Right ventricle myocardium superior (tissue), 1 donor: ENCODE measurements at places on chromosomes 2 and 18. TPM values are rescaled to one million over a fixed set of nuclear protein-coding genes. Genes with fewer than 3 reads are reported as not detected.
A peak's percentile ranks its signal among the peaks of the same experiment; 100 is the strongest.

The CXCR1 gene
- 0.54 TPM for total RNA-seq

The UGT1A8 gene
- total RNA-seq: not detected

The TUBA4B gene
- not detected for total RNA-seq

The LOXL3 gene
- total RNA-seq: 3.6 TPM

The MOGAT1 gene
- total RNA-seq: 0.65 TPM

The LTBP1 gene
- total RNA-seq: 79.9 TPM

DNA sequence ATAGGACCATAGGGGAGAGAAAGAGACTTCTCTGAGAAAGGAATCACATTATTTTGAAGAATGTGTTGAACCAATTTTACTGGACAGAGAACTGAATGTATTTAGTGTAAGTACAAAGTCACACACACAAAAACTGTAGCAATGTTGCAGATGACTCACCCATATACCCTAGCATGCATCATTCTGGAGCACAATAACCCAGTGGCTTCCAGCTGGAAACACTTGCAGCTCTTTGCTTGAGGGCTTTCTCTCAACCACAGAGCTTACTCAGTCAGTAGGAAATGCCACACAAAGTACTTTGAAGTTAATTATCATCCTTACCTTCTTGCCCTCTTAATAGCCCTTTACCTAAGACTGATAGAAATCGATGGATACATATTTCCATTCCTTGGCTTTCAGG lies 760.0 kb upstream of the FSHR start:
- DNase-seq: no peak

DNA sequence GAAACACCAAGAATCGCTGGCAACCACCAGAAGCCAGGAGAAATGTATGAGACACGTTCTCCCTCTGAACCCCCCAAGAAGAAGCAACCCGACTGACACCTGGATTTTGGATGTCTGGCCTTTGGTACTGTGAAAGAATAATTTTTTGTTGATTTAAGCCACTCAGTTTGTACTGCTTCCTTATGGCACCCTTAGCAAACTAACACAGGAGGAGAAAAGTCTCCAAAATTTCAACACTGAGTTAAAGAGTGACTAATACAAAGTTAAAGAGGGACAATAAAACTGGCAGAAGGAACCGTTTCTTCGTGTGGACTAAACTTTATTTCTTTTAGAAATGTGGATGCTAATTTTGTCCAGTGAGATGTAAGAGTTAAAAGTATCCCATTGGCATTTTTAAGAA lies 660.9 kb upstream of the LINC00305 start:
- DNase-seq: no peak

DNA sequence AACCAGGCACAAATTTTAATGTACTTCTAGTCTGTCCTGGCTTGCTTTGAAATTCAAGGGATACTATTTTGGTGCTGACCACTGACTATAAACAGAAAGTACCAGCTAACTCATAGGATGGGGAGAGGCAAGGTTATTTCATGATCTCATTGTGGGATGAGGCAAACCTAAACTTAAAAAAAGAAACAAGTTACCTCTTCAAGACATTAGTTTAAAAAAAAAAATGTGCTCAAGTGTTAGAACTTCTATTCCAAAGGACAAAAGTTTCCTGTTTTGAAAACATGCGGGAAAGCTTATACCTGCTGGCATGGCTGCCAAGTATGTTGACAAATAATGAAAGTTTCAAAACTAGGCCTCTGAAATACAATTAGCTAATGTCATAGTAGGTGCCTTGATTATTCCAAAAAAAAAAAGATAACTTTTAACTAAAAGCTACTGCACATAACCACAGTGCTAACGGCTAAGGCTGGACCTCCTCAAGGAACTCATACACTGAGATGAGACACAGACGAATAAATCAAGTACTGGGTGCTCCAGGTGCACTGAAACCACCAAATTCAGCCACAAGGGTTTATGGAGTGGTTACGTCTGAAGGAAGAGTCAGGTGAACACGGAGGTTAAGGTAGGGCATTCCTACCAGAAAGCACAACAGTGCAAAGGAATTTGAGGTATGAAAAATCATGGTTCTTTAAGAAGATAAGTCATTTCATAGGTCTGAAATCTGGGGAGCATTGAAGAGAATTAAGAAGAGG lies 38.1 kb downstream of the TMEM131 start:
- no peak for DNase-seq

DNA sequence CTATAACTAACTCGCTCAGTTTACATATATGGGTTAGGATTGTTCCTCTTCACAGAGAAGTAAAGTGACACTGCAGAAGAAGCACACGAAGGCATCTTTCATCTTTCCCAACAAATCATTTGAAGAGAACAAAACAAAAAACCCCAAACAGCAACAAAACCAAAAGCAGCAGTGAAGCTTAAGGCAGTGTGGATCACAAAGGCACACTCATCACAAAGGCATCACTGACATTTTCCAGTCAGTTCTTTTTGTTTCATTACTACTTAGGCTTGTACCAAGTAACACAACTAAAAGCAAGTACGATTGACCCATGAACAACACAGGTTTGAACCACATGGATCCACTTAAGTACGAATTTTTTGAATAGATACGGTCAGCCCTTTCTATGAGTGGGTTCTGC lies 75.7 kb downstream of the RNF152 start:
- no peak for DNase-seq

DNA sequence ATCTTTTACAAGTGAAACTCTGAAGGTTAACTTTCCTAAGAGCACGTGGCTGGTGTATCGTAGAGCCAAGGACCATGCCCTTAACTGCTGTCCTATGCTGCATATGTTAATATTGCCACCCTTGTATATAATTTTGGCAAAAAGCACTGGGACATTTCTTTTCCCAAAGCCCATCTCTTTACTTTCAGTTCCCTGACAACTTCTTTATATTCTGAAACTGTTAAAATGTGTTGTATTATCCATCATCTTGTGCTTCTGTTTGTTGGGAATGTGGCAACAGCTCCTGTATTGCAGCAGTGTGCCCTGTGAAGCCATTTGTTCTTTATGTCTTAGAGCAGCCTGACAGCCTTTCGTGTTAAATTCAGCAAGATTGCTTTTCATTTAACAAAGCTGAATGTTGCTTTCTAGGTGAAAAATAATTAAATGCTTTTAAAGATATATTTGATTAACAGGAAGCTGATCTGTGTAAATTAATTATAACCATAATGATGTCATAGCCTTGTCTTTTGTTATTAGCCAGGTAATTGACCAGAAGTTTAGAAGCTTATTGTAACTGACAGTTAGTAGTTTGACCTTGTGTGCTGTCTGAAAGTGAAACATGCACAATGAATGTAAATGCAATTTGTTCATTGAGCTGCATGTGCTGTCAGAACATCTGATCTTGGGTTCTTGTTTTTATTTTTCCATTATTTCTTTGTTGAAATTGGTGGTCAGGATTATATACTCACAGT lies 9.7 kb downstream of the RHBDD1 start:
- DNase-seq: no peak

DNA sequence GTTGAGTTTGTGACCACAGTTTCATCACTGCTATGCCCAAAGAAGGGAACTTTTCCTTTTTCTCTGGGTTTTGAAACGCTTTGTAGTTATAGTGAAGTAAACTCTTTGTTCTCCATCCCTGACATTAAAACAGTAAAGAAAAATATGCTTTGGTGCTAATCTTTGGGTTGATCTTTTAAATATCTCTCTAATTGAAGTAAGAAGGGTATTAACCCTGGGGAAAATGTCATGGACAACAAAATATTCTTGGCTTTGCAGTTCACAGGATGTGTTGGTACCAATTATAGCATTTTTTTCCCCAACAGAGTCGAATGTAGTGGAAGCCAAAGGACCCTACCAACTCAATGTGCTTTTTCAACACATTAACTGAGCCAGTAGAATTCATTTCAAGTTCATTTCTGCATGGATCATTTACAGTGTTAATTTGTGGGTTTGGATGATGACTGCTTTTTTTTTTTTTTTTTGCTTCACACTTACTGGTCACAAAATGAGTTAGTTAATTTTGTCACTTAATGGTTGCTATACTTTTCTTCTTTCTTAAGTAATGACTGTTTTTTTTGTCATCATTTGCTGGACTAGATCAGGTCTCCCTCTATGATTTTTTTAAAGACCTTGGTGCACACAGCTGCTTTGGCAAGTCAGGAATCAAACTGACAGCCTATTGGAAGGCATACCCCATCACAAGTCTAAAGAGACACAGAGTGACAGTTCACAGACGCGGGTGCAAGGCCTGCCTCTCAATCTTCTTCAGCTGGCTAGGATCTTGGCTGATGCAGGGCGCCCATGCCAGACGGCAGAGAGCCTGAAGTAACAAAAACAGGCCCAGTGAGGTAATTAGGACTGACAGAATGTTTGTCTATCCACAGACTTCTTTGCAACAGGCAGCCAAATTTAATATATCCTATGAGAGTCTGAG lies 98.8 kb upstream of the MMADHC start:
- no peak for DNase-seq

DNA sequence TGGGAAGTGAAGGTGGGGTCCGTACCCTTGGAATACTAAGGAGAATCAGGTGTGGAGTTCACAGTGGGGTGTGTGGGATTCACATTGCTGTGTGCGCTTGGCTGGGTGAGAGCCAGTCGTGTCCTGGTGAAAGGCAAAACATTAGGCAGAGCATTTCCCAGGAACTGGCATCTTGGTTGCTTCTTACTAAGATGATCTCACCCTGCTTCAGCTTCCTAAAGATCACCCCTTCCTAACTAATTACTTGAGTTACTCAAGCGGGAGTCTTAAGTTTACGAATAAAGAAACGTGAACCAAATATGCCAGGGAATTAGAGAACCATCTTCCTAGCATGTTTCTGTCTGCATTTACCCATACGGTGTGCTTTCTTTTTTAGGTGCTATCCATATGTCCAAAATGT lies 122.9 kb downstream of the NCK2 start:
- no peak for DNase-seq

- no peak for DNase-seq
These were observed 150.7 kb downstream of the RAB3GAP1 start for GRCh38 chr2:135202751-135203150.

DNA sequence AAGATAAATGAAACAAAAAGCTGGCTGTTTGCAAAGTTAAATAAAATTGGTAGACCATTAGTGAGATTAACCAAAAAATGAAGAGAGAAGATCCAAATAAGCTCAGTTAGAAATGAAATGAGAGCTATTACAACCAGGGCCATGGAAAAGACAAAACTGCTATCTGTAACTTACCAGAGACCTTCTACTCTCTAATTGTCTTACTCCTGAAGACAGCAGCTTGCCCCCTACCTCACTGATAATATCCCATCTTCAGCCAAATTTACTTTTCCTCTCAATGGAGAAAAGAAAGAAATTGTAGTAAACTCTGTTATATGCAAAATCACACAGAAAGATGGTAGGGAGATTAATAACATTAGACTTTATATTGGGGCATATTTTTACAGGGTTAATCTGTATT lies 178.2 kb downstream of the LCLAT1 start:
- DNase-seq: no peak

GRCh38 chr2:11385216-11385615 lies 40.8 kb upstream of the ROCK2 start:
- no peak for DNase-seq

- no peak for DNase-seq
These were observed 51.9 kb upstream of the ZEB2 start for GRCh38 chr2:144571770-144572169.

GRCh38 chr2:144529841-144530240 lies 9.9 kb upstream of the ZEB2 start:
- DNase-seq: peak; percentile 28

DNA sequence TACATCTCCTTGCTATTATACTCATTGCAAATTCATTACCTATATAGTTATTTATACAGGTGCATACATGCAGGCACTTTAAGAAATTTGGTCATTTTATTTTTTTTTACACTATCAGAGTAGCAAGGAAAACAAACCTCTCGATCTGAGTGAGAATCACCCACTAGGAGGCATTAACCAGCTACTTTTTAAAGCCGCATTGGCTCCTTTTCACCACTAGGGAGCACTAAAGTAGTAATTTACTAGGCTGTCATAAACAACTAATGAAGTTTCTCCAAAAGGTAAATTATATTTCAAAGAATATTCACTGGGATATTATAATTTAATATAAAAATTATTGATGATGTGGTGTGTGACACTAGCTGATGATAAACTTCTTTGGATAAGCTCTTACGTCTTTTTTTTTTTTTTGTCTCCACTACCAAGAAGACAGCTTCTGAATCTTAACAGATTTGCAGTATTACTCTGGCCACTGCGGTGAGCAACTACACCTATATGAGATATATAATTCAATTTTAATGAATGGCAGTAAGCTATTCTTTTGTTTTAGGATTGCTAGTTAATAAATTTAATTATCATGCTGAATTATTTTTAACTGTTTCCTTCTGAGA lies 101.9 kb downstream of the NOL4 start:
- DNase-seq: no peak

- DNase-seq: no peak
These were observed 53.4 kb upstream of the SCN1A start for GRCh38 chr2:166180951-166181812.

DNA sequence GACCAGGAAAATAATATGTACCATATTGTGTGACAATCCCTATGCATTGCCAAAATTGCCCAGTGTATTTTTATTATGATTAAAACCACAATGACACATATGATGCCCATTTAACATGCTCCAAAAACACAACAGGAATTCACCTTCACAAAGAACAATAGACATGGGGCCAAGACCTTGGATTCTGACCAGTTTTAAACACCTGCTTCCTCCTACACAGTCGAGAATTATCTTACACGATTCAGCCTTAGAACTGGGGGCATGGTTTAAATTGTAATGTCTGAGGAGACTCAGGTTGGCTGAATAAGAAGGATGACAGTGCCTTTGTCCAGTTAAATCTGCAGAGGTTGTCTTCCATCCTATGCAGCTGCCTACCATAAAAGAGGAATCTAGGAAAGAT lies 212.7 kb downstream of the PLCL1 start:
- no peak for DNase-seq

GRCh38 chr2:101463911-101464641 lies 10.8 kb downstream of the RFX8 start:
- DNase-seq: no peak

DNA sequence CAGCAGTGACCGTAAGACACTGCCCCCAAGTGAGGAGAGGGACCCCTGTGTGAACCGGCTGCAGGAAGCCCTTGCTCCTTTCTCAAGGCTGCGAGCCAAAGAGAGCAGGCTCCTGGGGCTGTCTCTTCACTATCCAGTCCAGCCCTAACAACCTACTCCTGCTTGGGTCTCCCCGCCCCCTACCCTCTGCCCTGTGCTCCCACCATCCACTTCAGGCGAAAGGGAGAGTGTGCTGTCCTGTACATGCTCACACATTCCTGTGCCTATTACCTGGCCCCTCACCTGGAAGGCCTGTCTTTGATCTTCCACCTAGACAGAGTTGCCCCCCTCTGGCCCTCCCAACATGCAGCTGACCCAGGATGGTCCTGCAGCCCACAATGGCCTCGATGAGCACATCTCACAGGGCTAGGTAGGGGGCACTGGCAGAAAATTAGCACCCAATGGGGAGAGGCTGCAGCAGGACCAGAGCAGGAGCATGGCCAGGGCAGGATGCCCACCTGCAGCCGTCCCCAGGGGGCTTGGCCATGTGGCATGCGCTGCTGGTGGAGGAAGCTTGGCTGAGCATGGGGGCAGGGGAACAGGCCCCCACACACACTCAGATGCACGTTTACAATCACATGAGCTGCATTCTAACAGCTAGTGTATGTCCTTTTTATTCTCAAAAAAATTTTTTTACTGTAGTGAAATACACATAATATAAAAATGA lies 93.5 kb downstream of the POLR1A start:
- DNase-seq: no peak
